ENCODE measurements at places on chromosomes 5 and 9.

DNA sequence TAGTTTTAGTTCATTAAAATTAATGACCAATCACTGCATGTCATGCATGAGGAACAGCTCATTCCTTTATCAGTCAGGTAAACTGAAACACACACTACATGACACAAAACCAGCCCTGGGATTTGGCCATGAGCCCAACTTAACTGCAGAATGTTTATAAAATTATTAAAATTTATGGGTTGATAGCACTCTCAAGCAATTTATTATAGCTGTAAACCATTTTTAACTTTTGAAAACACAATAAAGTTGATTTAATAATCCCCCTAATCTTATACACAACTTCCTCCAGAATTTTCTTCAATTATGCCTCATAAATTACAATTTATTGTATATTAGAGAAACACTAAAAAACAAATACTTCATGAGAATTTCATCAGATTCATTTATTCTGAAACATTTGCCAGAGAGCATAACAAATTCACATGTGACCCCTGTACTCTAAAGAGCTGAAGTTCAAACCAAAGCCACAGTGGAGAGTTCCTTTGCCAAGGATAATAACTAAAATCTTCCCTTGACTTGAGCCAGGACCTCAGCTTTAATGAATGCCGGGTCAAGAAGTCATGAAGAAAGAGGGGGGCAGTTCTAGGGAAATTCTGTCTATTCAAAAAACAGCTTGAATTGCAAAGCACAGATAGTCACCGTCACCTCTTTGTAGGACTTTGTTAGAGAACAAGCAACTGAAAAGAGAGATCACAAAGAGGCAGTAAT, 763.7 kb upstream of the GRAMD2B start:
- no peak for DNase-seq

- DNase-seq: no peak
Observed at GRCh38 chr9:113231701-113232100, 10.4 kb downstream of the SLC31A1 start.

GRCh38 chr5:177546258-177546741, 8.1 kb downstream of the FAM193B start:
- DNase-seq: no peak

- no peak for DNase-seq
Observed at GRCh38 chr5:3313569-3313968, 282.1 kb upstream of the IRX1 start.

DNA sequence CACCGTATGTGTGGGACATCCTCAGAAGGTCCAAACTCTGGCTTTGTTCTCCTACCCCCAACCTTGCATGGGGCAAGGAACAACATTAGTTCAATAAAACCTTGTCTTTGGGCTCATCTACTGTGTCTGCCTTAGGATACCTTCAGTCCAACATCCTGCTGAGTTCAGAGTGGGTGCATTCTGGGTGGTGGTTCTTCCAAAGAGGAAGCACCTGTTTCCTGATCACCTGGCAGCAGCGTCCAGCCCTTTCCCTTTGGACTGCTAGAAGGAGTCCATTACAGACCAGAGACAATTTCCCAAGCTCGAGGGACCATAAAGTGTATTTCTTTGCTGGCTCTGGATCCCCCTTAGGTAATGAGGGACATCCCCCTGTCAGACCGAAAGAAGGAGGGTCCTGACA, 154.1 kb downstream of the SEMA6A start:
- no peak for DNase-seq

DNA sequence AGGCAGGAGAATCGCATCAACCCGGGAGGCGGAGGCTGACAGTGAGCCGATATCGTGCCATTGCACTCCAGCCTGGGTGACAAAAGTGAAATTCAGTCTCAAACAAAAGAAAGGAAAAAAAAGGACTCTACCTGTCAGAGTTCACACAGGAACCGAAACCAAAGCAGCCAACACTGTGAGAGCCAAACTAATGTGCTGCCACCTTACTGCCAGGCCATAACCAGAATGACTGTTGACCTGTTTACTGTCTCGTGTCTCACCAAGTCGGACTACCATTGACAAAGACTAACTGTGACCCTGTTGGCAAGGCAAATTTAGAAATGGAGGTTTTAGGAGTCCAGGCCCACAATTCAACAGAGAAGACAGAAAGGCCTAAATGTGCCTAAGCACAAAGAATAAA, 112.4 kb downstream of the ANXA2R start:
- DNase-seq: no peak

DNA sequence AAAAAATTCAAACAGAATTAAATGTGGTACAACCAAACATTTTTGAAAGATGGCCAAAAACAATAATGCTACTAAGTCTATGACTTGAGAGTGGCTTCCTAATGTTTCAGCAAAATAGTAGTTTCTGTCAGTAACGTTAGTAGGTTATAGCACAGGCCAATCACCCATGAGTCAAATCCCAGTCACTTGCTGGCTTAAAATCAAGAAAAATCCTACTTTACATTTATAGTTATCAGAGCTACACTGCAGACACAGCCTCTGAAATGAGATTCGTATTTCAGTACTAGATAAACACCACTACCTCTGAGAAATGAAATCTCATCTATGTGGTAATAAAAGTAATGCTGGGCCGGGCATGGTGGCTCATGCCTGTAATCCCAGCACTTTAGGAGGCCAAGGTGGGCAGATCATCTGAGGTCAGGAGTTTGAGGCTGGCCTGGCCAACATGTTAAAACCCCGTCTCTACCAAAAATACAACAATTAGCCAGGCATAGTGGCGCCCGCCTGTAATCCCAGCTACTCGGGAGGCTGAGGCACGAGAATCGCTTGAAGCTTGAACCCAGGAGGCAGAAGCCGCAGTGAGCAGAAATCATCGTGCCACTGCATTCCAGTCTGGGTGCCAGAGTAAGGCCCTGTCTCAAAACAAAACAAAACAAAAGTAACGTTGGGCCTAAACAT, 6.1 kb downstream of the ZDHHC21 start:
- no peak for DNase-seq

- DNase-seq: no peak
Observed at GRCh38 chr5:107840592-107840991, 169.9 kb upstream of the EFNA5 start.

DNA sequence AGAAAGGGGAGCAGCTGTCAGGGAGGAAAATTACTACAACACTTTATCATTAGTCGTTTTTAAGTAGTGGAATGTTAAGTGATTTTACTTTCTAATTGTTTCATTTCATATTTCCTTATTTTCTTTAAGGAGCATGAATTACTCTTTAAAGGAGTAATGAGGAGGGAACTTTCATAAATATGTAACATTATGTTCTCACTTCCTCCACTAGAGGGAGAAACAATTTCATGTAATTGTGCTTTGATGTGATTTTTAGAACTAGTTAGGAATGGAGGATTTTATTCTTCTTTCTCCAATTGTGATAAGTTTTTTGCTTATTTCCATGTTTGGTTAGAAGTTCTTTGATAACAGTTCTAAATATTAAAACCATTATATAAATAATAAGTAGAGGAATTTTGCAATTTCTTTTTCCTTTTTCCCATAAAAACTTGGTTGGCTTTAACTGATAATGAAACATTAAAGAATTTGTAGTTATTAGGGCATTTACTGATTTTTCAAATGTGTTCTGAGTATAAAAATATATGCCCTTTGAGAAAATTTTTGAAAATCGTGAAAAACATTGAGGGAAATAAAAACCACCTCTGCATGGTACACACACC, 25.6 kb downstream of the CEP78 start:
- DNase-seq: no peak

GRCh38 chr5:134510970-134511795, 14.3 kb upstream of the JADE2 start:
- DNase-seq: peak; percentile 77

DNA sequence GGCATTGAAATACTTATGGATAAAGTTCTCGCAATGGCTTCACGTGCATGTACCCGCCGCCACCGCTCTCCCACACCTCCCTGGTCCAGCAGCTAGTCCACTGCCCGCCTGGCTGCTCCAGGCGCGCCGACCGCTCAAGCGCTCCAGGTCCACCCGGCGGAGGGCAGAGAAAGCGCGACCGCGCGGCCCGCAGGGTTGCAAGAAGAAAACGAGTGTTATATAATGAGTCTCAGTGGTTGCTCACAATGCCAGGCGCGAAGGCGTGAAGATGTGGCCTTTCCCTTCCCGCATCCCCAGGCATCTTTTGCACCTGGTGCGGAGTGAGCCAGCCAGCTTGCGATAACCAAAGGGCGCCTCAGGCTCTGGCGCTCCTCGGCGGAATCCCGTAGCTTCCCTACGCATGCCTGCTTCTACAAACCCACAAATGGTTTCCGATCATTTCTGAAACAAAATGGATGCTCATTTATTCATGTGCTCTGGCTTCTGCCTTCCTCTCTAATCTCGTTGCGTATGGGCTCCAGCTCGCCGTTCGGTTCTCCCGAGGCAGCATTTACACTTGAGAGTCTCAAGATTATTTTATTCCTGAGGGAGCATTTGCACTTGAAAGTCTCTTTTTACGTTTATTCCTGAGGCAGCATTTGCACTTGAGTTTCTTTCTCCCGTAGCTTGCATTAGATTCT, 25.7 kb downstream of the CDKN2A start:
- no peak for DNase-seq

DNA sequence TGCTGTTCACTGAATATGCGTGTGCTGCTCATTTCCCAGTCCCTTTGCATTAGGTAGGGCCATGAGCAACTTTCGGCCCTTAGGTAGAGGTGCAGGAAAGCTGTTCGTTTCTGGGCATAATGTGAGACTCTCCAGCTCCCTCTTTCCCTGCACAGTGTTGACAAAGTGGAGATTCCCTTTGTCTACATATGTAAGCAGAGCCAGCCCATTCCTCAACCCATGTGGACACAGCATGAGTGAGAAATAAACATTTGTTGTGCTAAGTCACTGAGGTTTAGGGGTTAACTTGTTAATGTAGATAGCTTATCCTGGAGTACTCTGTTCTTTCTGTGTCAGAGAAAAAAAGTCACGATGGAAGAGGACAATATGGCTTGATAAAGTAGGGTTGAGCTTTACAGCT, 343.8 kb downstream of the PSAT1 start:
- no peak for DNase-seq

GRCh38 chr5:146993876-146994530, 115.4 kb upstream of the PPP2R2B start:
- no peak for DNase-seq

GRCh38 chr9:134986957-134987356, 69.2 kb upstream of the FCN1 start:
- no peak for DNase-seq

- DNase-seq: no peak
Observed at GRCh38 chr5:111776913-111777781, 20.2 kb upstream of the NREP start.

- DNase-seq: no peak
Observed at GRCh38 chr9:69582544-69583297, 89.5 kb downstream of the APBA1 start.

DNA sequence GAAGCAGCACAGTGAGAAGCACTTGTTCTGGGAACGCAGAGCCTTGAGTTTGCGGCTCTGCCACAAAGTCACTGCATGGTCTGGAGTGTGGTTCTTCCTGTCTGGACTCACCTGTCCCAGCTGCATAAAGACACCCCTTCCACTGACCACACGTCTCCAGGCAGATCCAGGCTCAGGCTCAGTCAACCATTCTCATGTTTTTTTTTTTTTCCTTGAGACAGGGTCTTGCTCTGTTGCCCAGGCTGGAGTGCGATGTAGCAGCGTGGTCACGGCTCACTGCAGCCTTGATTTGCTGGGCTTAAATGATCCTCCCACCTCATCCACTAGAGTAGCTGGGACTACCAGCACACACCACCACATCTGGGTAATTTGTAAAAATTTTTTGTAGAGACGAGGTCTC, 102.9 kb upstream of the KLF4 start:
- DNase-seq: no peak

- no peak for DNase-seq
Observed at GRCh38 chr5:179125789-179126505, 65.8 kb downstream of the ZNF354C start.

- DNase-seq: no peak
Observed at GRCh38 chr9:795869-796268, 45.6 kb upstream of the DMRT1 start.

- DNase-seq: no peak
Observed at GRCh38 chr5:148924817-148925216, 98.4 kb downstream of the ADRB2 start.

DNA sequence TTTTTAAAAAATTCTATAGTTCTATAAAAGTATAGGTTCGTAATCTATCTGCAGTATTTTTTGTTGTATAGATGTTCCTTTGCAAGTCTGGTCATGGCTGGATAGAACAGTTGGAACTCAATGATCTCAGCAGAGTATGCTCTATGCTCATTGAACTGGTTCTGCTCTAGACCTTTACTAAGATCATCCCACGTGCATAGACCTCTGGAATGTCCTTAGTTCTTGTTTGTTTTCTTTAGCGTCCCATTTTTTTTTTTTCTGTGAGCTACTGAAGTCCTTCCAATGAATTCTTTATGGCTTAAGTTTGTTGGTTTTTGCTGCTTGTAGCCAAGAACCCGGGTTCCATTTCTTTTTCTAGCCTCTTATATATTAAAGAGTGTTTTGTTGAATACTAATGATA, 3.5 kb downstream of the TMEM38B start:
- no peak for DNase-seq

- no peak for DNase-seq
Observed at GRCh38 chr9:125317704-125318103, 56.1 kb downstream of the GAPVD1 start.

DNA sequence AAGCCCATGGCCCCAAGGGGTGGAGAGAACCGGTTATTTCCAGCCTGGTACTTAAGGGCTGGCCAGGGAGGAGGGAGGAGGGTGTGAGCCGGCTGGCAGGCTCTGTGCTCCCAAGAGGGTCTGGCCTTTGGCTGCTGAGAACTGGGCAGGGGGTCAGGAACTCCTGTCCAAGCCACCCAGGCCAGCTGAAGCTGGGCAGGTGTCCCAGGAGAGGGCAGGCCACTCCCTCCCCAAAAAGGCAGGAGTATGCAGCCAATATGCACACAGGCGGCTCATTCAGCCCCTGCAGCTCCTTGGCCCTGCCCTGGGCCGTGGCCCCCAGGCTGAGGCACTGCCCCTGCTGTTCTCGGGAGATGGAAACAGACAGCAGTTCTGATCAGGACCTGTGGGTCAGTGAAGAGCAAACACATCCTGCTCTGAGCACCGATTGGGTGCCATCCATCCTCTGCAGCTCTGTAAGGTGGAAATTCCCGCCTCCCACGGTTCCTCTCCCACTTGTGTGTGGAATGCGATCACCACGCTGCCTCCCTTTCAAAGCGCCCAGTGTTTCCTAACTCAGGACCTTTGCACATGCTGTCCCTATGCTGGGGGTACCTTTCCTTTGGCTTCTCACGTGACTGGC, 17.1 kb upstream of the KIF12 start:
- no peak for DNase-seq

- DNase-seq: no peak
Observed at GRCh38 chr9:26662476-26662875, 230.1 kb downstream of the CAAP1 start.

- no peak for DNase-seq
Observed at GRCh38 chr5:127076315-127077129, 3.2 kb upstream of the C5orf63 start.

DNA sequence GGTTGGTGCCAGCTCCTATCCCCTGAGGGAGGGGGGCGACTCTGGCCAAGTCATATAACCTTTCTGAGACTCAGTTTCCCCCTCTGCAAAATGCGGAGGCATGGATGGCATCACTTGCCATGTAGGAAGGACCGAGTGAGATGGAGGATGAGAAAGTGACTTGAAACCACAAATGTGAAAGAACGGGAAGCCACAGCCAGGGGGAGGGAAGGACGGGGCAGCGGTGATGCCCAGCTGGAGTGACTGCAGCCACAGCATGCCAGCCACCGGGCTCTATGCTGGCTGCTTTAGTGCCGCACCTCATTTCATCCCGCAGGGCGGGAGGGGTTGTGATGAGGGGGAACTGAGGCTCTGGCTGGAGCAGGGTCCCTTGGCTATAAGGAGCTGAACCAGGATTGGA, 74.5 kb downstream of the HMCN2 start:
- DNase-seq: no peak

All from stimulated activated CD4-positive, alpha-beta T cell treated with anti-CD3 and anti-CD28 coated beads, Interleukin-2, amount 100 ng/mL, for 24 hours (primary cell).